ENCODE measurements at places on chromosomes 3 and 15.

DNA sequence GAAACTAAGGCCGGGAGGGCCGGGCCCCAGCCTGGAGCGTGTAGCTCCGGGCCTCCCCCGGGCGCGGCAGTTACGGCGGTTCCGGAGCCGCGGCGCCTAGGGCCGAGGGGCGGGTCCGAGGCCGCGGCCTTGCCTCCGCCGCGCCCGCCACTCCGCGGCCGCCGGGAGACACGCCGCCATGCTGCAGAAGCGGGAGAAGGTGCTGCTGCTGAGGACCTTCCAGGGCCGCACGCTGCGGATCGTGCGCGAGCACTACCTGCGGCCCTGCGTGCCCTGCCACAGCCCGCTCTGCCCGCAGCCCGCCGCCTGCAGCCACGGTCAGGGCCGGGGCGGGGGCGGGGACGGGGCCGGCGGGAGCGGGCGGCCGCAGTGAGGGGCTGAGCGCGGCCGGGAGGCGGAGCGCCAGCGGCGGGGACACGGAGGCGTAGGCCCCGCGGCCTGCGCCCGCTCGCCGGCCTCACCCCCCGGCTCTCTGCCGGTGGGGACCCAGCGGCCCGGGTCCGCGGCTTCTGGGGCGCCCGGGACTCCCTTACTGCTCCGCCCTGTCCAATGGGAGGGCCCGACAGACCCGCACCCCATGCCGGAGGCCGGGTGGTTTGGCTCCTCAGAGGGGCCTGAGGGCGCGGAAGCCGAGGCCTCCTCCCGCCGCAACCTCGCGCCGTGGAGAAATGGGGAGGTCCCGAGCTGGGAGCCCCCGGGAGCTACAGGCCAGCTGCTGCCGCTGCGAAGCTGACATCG is at the start of gene DIS3L:
DIS3L (plus strand) TSS at position 150 of the 738 bp plus-strand sequence; CDS start at position 179, 29 bp downstream.
- peak; percentile 84 for DNase-seq

DNA sequence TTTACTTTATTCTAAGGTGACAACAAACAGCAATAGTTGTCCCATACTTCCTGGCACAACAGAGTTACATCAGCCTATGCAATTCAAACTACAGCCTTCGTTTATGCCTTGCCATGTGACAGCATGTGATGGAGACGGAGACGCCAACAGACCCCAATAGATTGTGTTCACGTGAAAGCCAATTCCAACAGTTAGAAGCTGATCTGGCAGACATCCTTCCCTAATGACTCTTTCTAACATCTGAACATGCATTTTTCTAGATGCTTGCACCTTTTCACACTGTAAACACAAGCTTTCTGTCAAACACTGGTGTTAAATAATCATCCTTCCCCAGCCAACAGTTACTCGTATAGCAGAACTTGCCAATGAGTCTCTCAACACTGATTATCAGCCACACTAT is 694.4 kb upstream of the ALCAM start:
- no peak for DNase-seq

DNA sequence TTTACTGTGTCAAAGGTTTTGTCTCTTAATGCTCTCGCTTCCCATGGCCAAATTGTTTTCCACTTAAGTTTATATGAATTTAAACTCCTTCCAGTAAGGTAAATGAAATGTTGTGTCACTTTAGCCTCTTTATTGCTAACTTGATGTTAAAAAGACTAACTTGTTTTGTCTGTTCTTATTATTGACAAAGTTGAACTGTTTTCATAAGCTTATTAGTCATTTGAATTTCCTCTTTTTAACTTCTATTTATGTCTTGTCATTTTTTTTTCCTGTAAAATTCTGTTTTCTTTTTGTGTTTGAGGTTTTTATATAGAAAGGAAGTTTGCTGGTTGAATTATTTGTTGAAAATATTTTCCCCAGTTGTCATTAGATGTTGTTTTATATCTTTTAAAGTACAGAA is 25.8 kb downstream of the FAM98B start:
- no peak for DNase-seq

DNA sequence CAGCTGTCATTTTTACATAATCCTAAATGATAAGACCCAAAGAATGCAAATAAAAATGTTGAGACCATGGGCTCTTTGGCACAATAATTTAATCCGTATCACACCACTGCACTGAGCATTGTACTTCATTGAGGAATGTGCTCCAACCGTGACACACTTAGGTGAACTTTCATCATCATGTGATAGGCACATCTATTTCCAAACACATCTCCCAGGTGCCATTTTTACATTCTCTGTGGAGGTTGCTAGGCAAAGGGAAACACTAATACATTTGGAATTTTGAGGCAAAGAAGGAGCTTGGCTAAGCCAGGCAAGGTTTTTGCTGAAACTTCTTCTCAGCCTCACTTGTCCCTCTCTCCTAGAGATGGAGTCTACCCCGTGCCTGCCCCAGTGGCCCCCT is 68.7 kb downstream of the LRTM1 start:
- no peak for DNase-seq

- DNase-seq = no peak
Observed at GRCh38 chr15:38558372-38559059, 6.1 kb downstream of the RASGRP1 start.

DNA sequence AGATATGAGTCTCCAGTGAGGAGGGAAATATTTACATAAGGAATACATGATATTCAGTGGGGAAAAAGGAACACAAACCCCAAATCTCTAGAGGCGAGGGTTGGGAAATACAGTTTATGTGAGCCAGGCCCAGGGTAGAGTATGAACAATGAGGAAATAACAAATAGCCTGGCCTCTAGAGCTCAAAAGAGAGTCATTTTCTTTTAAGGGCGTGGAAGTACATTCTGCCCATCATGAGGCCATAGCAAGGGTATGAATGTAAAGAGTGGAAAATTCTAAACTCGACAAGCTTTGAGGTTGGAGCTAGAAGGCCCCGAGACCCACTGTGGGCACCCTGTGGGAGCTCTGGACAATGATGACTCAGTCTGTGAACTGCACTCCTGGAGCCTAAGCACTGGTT is 27.8 kb upstream of the IGF2BP2 start:
- no peak for DNase-seq

DNA sequence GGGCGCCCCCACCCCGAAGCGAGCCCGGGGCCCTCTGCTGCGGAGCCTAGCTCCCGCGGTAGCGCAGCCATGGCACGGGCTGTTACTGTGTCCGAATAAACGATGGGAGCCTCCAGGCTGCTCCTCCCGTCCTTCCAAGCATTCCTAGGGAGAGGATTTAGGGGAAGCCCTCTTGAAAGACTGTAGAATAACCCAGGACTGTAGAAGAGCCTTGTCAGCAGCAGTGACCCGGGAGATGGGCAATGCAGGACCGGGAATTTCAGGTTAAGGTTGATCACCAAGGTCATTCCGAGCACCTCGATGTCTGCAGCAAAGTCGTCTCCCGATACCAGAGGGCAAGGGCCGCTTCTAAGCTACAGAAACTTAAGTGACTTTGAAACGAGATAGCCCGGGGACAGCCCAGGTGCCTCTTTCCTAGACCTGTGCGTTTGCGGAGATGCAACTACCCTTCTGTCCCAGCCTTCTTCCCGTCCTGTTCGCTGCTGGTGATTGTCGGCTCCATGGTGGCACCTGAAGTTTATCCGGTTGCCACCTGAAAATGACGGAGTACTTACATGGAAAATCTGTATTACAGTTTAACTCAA is 753 bp upstream of the MYO5A start:
- DNase-seq = peak; percentile 72

DNA sequence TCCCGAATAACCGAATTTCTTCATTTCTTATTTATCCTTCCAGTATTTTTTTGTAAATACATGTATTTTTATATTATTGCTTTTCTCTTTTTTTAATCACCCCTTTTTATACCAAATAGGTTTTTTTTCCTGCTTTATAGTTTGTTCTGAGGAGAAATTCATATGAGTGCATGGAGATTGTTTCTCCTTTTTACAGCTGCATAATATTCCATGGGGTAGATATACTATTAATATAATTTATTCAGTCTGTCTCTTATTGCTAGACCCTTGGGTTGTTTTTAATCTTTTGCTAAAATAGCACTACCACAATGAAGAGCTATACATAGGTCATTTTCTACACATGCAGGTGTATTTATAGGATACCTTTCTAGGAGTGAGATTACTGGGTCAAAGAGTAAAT is 3.5 kb upstream of the TMEM87A start:
- no peak for DNase-seq

DNA sequence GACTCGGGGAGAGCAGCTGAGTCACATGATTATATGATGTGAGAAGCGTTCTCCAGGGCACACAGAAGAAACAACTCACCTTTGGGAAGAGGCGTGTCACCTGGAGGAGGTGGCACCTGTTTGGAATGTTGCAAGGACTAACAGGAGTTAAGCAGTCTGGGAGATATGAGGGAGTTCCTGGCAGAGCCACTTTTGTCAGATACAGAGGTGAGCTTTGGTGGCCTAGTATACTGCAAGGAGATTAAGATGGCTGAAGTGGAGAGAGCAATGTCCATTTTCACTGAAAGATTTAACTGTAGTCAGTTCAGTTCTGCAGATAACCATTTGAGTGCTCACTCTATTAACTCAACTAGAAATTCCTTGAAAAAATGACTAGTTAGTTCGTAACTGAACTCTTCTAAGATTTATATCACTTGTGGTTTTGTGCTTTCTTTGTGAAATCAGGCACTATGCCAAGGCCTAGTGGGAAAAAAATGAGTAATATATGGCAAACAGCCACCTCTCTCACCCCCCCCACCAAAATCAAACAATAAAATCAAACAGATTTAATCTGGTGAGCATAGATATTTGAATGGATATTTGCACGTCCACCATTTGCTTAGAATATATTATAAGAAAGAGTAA is 61.3 kb downstream of the CRYBG3 start:
- DNase-seq = no peak

GRCh38 chr15:41512940-41513505 is 604 bp downstream of the LTK start:
- peak; percentile 70 for DNase-seq

GRCh38 chr3:184823990-184824389 is 12.0 kb downstream of the VPS8 start:
- no peak for DNase-seq

GRCh38 chr3:132236701-132237651 is 80.2 kb upstream of the ACP3 start:
- DNase-seq = no peak

- no peak for DNase-seq
Observed at GRCh38 chr15:67142092-67142766, 76.8 kb downstream of the SMAD3 start.

- DNase-seq = no peak
Observed at GRCh38 chr3:19399836-19400235, 251.5 kb downstream of the KCNH8 start.

GRCh38 chr15:58357529-58358476 is 74.0 kb upstream of the LIPC start:
- DNase-seq = peak; percentile 58

- DNase-seq = no peak
Observed at GRCh38 chr3:52361898-52362297, 45.8 kb downstream of the DNAH1 start.

DNA sequence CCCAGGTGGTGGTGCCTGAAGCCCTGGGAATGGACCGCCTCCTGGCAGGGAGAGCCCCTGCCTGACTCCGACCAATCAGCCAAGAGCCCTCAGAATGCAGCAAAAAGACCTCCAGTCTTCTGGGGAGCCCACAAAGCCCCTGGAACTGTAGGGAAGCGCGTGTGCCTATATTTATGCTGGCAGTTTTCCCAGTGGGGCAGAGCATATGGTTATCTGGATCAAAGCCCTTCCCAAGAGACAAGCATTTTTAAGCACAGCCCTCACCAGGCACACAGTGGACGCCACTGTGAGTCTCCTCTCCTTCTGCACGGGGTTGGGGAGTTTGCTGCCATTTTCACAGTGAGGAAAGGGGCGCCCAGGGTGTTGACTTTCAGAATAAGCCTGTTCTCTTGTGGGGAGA is 80.9 kb upstream of the RPL32 start:
- DNase-seq = no peak

Measured in activated CD8-positive, alpha-beta memory T cell treated with anti-CD3 and anti-CD28 coated beads, Interleukin-2, amount 50 U/mL, for 48 hours (primary cell).